Thymus (tissue), 14 donors: ENCODE measurements at places on chromosomes 6 and 20. TPM values are rescaled to one million over a fixed set of nuclear protein-coding genes. Genes with fewer than 3 reads are reported as not detected.
A peak's percentile ranks its signal among the peaks of the same experiment; 100 is the strongest.

GRCh38 chr6:90610301-90610750 is 23.5 kb upstream of the MAP3K7 start:
- peak overlapping the region; percentile 33 for H3K27ac ChIP-seq
- peaks cover 15% of the 10 kb centered on the region for H3K4me1 ChIP-seq
- H3K27me3 ChIP-seq = peaks cover 23% of the 10 kb centered on the region
- H3K36me3 ChIP-seq = no peaks in the 10 kb centered on the region
- DNase-seq = no peak

- no peaks in the 10 kb centered on the region for H3K36me3 ChIP-seq
- no peaks in the 10 kb centered on the region for H3K27me3 ChIP-seq
Measured at GRCh38 chr20:9235518-9235917, 166.6 kb downstream of the PLCB4 start.

DNA sequence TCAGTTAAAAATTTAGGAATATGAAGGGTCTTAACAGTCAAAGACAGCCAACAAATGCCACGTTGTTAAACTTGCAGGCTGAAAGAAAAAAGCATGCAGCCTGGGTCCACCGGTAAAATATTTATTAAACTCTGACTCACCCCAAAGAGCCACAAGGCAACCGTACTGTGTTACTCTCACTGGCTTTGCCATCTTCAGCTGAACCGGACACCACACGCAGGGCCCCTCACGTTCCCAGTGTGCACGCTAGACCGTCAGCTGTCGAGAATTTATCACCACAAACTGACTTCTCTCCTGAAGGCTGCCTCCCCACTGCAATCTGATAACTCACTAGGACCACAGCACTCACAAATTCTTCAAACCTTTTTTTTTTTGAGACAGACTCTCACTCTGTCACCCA is 30.7 kb downstream of the HUS1B start:
- no peaks in the 10 kb centered on the region for H3K27me3 ChIP-seq
- no peak overlapping the region for H3K27ac ChIP-seq
- H3K36me3 ChIP-seq = no peaks in the 10 kb centered on the region
- no peaks in the 10 kb centered on the region for H3K4me1 ChIP-seq
- no peak for DNase-seq

The CST3 gene
- 465 TPM for polyA plus RNA-seq

The PTPRK gene
- polyA plus RNA-seq = 9.3 TPM
